ENCODE measurements at places on chromosomes 2 and 18. TPM values are rescaled to one million over a fixed set of nuclear protein-coding genes. Genes with fewer than 3 reads are reported as not detected.

DNPEP gene
- 178 TPM for total RNA-seq

GRCh38 chr2:233233618-233234230, 17.7 kb upstream of the ATG16L1 start:
- no peaks in the 10 kb centered on the region for H3K4me1 ChIP-seq
- H3K27ac ChIP-seq: no peak overlapping the region
- no peaks in the 10 kb centered on the region for H3K27me3 ChIP-seq
- no peak overlapping the region for H3K4me3 ChIP-seq
- DNase-seq: no peak

BCL11A gene
- total RNA-seq: 58.6 TPM

- H3K36me3 ChIP-seq: no peaks in the 10 kb centered on the region
- H3K27me3 ChIP-seq: no peaks in the 10 kb centered on the region
- no peak overlapping the region for H3K4me3 ChIP-seq
- no peak for DNase-seq
- H3K27ac ChIP-seq: no peak overlapping the region
Measured at GRCh38 chr18:36307513-36307912, 10.0 kb downstream of the FHOD3 start.

GRCh38 chr18:36580874-36581750, 247.7 kb downstream of the TPGS2 start:
- H3K4me1 ChIP-seq: peaks cover 4% of the 10 kb centered on the region
- H3K36me3 ChIP-seq: no peaks in the 10 kb centered on the region
- H3K27ac ChIP-seq: no peak overlapping the region
- no peak for DNase-seq
- H3K4me3 ChIP-seq: no peak overlapping the region

- H3K4me1 ChIP-seq: no peaks in the 10 kb centered on the region
- H3K4me3 ChIP-seq: no peak overlapping the region
- no peaks in the 10 kb centered on the region for H3K36me3 ChIP-seq
- no peak for DNase-seq
- H3K27me3 ChIP-seq: no peaks in the 10 kb centered on the region
Measured at GRCh38 chr18:31380912-31381311, 4.3 kb downstream of the DSG4 start.

CIDEA gene
- total RNA-seq: not detected

- no peak overlapping the region for H3K27ac ChIP-seq
- DNase-seq: no peak
- no peaks in the 10 kb centered on the region for H3K36me3 ChIP-seq
Measured at GRCh38 chr2:152307863-152308262, 27.1 kb upstream of the FMNL2 start.

DNA sequence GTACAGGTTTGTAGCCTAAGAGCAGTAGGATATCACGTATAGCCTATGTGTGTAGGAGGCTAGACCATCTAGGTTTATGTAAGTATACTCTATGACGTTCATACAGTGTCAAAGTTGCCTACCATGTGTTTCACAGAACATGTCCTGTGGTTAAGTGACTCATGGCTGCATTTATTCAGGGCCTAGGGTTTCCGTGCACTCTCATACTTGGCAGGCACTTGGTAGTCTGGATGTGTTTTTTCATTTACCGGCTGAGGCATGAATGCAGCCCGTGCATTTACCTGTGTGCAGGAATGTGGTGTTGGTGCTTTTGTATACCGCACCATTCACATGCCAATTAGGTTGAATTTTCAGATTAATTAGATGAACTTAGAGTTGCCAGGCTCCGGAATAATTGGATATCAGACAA, 43.4 kb downstream of the MYL12B start:
- no peak overlapping the region for H3K27ac ChIP-seq
- DNase-seq: no peak
- H3K4me3 ChIP-seq: no peak overlapping the region
- H3K36me3 ChIP-seq: no peaks in the 10 kb centered on the region
- H3K4me1 ChIP-seq: no peaks in the 10 kb centered on the region

- peak overlapping the region; percentile 86 for H3K4me3 ChIP-seq
- H3K4me1 ChIP-seq: no peaks in the 10 kb centered on the region
- no peaks in the 10 kb centered on the region for H3K36me3 ChIP-seq
Measured at GRCh38 chr18:32469190-32469651, 1.5 kb downstream of the GAREM1 start.

SIX3 gene
- not detected for total RNA-seq

GRCh38 chr2:201172279-201172678, 10.7 kb upstream of the CASP10 start:
- H3K27me3 ChIP-seq: no peaks in the 10 kb centered on the region
- H3K4me3 ChIP-seq: no peak overlapping the region
- no peak for DNase-seq

DNA sequence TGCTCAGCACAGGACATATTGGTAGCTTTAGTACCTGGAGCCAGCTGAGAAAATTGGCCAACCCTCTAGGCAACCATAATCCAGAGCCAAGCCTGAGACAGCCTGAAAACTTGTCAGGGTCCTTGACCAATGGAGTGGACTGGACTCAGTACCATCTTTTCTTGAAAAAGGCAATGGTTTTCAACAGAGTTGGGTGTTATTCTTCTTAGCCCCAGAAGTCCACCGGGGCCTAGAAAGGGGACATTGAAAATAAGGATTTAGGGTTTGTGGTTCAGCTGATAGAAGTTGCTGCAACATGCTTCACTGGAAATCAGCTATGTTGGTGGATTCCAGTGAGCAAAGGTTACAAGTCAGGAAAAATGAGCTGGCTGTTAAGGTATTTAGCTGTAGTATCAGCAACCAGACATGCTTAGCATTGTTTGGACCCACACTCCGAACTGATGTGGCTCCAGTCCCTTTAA, 22.1 kb upstream of the CNOT11 start:
- H3K4me3 ChIP-seq: no peak overlapping the region
- DNase-seq: no peak
- H3K27me3 ChIP-seq: no peaks in the 10 kb centered on the region
- H3K4me1 ChIP-seq: no peaks in the 10 kb centered on the region
- no peaks in the 10 kb centered on the region for H3K36me3 ChIP-seq
- no peak overlapping the region for H3K27ac ChIP-seq

- H3K27ac ChIP-seq: no peak overlapping the region
- H3K4me1 ChIP-seq: no peaks in the 10 kb centered on the region
- no peaks in the 10 kb centered on the region for H3K36me3 ChIP-seq
- no peaks in the 10 kb centered on the region for H3K27me3 ChIP-seq
- H3K4me3 ChIP-seq: no peak overlapping the region
Measured at GRCh38 chr2:66667301-66667700, 232.4 kb downstream of the MEIS1 start.

DNA sequence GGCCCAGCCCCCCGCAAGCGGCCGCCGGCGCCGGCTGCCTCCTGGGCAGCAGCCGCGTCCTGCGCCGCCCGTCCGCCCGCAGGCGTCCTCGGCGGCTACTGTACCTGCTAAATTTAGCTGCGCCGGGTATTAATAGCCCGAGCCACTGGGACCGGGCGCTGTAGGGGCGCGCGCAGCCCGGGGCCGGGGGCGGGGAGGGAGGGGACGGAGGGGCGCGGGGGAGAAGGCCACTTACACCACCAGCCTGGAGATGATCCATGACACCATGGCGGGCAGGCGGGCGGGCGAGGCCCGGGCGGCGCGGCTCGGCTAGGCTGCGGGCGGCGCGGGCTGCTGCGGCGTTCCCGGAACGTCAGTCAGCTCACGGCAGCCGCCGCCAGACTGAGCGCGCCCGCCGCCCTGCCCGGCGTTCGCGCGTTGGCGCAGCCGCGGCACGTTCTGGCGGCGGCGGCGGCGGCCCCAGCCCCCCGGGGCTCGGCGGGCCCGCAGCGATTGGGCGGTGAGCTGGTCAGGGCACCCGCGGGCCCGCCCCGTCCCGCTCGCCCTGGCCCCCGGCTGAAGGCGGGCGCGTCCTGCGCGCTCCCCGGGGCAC, at the start of gene REEP1:
REEP1 (minus strand) TSS at position 383 of the 592 bp plus-strand sequence; CDS start at position 267, 116 bp downstream.
- peak within 1 kb of the TSS; percentile 69 for H3K4me3 ChIP-seq
- H3K27ac ChIP-seq: peak within 1 kb of the TSS; percentile 50
- no peak for DNase-seq
- no peaks in the 10 kb centered on the region for H3K4me1 ChIP-seq
- no peaks in the 10 kb centered on the region for H3K27me3 ChIP-seq

MEIS1 gene
- 20.5 TPM for total RNA-seq

DNA sequence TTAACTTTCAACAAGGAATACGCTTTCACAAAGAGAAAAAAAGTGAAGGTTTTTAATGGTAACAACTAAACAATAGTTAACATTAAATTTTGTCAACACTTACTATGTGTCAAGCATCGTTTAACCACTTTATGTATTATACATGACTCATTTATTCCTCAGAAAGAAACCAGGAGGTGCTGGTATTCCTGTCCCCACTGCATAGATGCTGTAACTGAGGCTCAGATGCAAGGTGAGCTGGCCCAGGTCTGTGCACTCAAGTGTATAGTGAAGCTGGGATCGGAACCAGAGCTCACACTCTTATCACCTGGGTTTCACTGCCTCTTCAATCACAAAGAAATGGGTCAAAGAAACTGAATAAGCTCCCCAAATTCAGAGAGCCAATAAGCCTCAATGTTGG, 16.5 kb downstream of the FBXO15 start:
- no peaks in the 10 kb centered on the region for H3K36me3 ChIP-seq

GRCh38 chr2:54638103-54638502, 85.4 kb upstream of the EML6 start:
- no peaks in the 10 kb centered on the region for H3K27me3 ChIP-seq
- DNase-seq: no peak
- H3K4me3 ChIP-seq: no peak overlapping the region
- peaks cover 70% of the 10 kb centered on the region for H3K36me3 ChIP-seq
- H3K27ac ChIP-seq: no peak overlapping the region
- H3K4me1 ChIP-seq: peaks cover 4% of the 10 kb centered on the region

- H3K27me3 ChIP-seq: no peaks in the 10 kb centered on the region
- no peaks in the 10 kb centered on the region for H3K36me3 ChIP-seq
- no peaks in the 10 kb centered on the region for H3K4me1 ChIP-seq
- H3K27ac ChIP-seq: no peak overlapping the region
- no peak for DNase-seq
Measured at GRCh38 chr2:46041434-46041833, 255.8 kb upstream of the EPAS1 start.

GRCh38 chr2:5070257-5070656, 621.9 kb upstream of the SOX11 start:
- no peak for DNase-seq
- H3K27me3 ChIP-seq: no peaks in the 10 kb centered on the region
- no peaks in the 10 kb centered on the region for H3K4me1 ChIP-seq
- H3K36me3 ChIP-seq: no peaks in the 10 kb centered on the region
- H3K4me3 ChIP-seq: no peak overlapping the region

IL1RN gene
- 17.7 TPM for total RNA-seq

GRCh38 chr2:242034996-242035814, 165.7 kb downstream of the RTP5 start:
- H3K4me1 ChIP-seq: no peaks in the 10 kb centered on the region
- H3K27me3 ChIP-seq: no peaks in the 10 kb centered on the region
- H3K27ac ChIP-seq: no peak overlapping the region
- H3K36me3 ChIP-seq: no peaks in the 10 kb centered on the region
- peak; percentile 40 for DNase-seq

DNA sequence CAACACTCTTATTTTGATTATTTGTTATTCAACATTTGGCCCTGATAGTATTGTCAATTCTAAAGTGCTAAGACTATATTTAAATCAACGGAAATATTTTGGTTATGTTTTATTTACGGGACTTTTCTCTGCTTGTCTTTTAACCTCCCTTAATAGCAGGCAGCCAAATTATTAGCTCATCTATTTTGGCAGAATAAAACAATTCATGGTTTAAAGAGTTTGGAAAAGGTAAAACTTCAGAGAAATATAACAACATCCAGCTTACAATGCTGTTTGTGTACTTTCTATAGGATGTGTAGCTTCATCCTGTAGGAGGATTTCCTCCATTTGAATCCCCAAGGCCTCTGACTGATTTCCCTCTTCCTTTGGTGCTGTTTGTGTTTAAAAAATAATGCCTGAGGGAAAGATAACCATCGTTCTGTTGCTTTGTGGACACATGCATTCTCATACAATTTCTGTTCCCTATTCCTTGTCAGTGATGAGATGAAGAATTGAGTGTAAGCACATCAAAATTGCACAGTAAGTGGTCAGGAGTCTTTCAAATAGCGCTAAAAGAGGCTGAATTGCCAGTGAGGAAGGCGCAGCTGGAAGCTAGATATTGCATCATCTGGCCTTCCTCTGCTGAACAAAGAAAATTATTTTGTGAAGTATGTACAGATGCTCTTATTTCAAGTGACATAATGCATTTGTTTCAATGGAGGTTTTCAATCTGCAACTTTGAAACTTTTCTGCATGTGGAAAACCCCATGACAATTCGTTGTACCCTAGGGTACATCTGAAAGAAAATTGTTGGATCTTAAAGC, 80.3 kb downstream of the CD28 start:
- H3K27ac ChIP-seq: no peak overlapping the region
- no peaks in the 10 kb centered on the region for H3K27me3 ChIP-seq
- no peaks in the 10 kb centered on the region for H3K36me3 ChIP-seq
- no peak for DNase-seq
- H3K4me3 ChIP-seq: no peak overlapping the region

DNA sequence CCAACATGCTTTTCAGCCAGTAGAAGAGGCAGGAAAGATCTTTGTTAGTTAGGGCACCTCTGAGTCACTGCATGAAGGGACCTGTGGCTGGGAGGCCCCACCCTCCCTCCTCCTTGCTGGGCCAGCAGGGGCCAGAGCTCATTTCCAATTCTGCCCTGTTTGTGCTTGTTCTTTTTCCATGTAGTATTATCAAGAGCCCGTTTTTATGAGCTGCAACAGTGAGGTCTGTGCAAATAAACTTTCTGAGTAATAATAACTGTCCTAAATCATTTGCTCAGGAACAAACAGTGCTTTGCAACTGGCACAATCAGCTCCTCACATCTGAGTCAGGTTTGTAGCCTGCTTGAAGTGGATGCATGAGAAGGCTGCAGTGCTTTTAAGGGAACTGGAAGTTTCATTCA, 128.0 kb downstream of the ARL4C start:
- H3K4me1 ChIP-seq: no peaks in the 10 kb centered on the region
- no peak for DNase-seq
- no peak overlapping the region for H3K4me3 ChIP-seq
- H3K36me3 ChIP-seq: no peaks in the 10 kb centered on the region

DNA sequence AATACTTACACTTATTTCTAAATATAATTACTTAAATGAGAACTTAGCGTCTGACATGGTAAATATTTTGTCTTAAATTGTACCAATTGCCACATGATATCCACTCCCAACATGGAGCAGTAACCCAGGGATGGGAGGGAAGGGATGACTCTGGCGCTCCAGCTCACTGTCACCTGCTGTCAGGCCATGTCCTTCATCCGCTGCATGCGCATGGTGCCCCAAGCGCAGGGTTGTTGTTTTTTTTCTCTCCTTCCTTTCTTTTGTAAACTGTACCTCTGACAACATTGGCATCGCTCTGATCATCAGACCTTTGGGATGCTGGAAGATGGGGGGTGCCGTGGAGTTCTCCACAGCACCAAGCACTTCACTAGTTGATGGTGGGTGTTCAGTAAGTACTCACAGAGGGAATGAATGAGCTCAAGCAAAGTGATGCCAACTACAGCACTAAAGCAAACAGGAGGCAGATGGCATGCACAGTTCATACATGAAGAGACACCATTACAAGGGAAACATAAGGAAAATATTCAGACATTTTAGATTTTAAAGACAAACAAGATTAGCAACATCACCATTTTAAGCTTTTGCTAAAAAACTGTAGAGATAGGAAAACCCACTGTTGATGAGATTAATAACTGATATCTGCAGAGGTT, 247.8 kb downstream of the GBX2 start:
- no peak overlapping the region for H3K4me3 ChIP-seq
- H3K36me3 ChIP-seq: peaks cover 16% of the 10 kb centered on the region
- no peak overlapping the region for H3K27ac ChIP-seq

GBX2 gene
- not detected for total RNA-seq

GRP gene
- total RNA-seq: not detected

Data from Peyer's patch (tissue), 4 donors.